ENCODE measurements at places on chromosomes 16 and 17. TPM values are rescaled to one million over a fixed set of nuclear protein-coding genes. Genes with fewer than 3 reads are reported as not detected.

The TK2 gene
- 73.5 TPM for total RNA-seq

The CHST4 gene
- total RNA-seq = not detected

DNA sequence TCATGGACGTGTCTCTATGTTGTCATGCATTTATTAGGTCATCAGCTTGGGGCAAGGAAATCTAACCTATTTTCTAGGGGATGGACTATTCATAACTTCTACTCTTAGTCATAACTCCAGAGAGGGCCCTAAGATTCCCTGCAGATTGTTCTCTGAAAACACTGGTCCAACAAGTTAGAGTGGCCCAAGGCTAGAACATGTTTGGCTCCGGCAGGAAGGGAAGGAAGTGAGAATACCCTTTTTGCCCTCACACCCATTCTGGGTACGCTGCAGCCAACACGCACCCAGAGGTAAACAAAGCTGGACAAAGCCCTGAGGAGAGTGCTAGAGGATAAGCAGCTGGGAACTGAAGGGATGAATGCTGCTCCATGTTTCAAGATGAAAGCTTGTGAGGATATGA lies 9.9 kb downstream of the C16orf86 start:
- peak; percentile 47 for DNase-seq

DNA sequence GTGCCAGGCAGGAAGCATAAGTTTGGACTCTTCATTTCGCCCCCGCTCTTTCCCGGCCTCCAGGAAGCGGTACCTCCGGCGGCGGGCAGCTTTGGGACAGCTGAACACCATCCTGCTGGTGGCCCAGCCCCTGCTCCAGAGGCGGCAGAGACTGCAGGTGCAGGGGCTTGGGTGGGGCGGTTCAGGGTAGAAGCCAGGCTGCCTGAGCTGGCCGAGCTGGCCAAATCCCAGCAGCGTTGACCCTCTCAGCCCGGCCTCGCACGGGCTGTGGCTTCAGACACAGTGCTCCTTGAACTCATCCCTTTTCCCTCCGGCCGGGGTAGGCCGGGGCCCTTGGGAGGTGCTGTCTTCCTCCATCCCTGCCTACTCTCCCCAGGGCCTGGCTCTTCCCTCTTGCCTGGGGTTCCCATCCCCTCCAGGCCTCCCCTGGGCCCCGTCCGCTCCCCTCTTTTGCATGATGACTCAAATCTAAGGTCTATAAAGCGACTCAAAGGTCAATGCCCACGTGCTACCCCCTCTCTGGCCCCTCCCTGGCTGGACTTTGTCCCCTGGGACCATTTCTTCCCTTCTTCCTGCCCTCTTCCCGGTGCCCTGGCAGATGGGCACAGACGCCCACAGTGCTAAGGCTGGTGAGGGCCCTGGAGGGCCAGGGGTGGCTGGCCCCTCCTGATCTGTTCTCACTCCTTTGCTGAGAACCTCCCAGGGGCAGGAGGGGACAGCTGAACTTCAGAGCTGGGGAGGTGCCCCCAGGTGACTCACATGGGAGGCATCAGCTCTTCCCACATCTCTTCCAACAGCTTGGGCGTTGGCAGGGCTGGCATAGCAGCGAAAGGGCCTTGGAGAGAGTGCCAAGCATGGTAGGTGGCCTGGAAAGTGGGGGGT lies 22.7 kb downstream of the MYO15B start:
- no peak for DNase-seq

The PCGF2 gene
- total RNA-seq = 5.0 TPM

DNA sequence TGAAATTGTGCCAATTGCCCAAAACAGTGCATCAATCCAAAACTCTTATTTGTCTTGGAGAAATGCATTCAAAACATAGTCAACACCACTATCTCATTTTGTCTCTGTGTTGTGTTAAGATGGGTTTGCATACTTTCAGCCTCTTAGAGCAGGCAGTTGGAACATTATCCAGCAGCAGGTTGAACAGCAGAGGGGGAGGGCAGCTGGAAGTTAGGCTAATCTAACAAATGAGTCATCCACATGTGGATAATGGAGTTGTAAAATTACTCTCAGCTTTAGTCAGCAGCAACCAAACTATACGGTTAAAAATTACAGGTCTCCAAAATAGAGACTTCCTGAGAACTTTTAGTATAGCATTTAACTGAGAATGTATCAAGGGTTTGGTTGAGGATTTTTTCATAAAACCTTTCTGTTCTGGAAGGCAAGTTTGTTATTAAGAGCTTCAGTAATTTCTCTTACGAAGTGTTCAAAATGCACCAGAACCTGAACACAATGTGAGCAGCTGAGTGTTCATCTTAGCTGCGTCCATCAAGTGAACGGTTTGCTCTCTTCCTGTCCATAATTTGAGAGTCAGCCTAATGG lies 46.3 kb downstream of the PRKCA start:
- peak; percentile 71 for DNase-seq

The OR4D1 gene
- total RNA-seq = not detected

GRCh38 chr16:4094127-4094773 lies 22.0 kb downstream of the ADCY9 start:
- DNase-seq = no peak
